ENCODE measurements at places on chromosomes 2 and 18. TPM values are rescaled to one million over a fixed set of nuclear protein-coding genes. Genes with fewer than 3 reads are reported as not detected.
A peak's percentile ranks its signal among the peaks of the same experiment; 100 is the strongest.

The INPP5D gene
- total RNA-seq: not detected

The IL1F10 gene
- total RNA-seq: not detected

The NRBP1 gene
- total RNA-seq: 148 TPM

The TPO gene
- not detected for total RNA-seq

The HRH4 gene
- total RNA-seq: not detected

DNA sequence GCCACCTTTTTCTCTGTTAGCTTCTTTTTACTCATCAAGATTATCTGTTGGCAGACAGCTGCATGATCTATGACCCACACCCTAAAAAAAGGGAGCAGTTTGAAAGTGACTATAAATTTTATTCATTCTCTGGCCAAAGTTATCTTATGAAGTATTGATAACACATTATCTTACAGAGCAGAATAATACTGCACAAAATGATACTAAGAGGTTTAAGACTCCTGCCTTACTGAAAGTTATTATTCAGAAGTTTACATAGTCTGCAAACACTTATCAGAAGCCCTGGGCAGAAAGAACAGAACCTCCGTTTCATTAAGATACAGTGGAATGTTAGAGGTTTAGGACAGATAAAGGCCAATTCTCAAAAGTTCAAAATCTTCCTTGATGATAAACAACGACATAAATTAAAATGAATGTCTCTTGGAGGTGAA lies 78.2 kb downstream of the ZEB2 start:
- H3K36me3 ChIP-seq: no peaks in the 10 kb centered on the region
- H3K27ac ChIP-seq: no peak overlapping the region
- no peak overlapping the region for H3K4me3 ChIP-seq
- no peaks in the 10 kb centered on the region for H3K27me3 ChIP-seq

GRCh38 chr2:150355440-150355839 lies 132.0 kb downstream of the RND3 start:
- no peak overlapping the region for H3K27ac ChIP-seq
- no peaks in the 10 kb centered on the region for H3K27me3 ChIP-seq
- H3K4me1 ChIP-seq: peaks cover 10% of the 10 kb centered on the region
- no peak for DNase-seq

DNA sequence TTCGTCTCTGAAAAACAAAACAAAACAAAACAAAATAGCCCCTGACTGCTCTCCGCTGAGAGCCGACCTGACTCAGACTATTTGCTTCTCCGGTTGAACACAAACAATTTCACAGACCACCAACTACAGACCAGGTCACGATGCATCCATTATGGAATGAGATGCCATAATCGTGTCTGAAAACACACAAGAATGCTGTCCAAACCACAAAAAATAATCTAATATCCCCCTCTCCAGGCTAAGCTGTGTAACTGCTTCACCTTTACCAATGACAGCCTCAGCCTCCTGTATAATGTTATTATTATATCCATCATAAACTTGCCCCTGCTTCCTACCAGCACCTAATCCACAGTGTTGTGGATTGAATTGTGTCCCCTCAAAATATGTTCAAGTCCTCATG lies 114.7 kb downstream of the DNAH6 start:
- no peak overlapping the region for H3K4me3 ChIP-seq
- peak; percentile 60 for DNase-seq
- H3K27me3 ChIP-seq: no peaks in the 10 kb centered on the region
- no peaks in the 10 kb centered on the region for H3K36me3 ChIP-seq

DNA sequence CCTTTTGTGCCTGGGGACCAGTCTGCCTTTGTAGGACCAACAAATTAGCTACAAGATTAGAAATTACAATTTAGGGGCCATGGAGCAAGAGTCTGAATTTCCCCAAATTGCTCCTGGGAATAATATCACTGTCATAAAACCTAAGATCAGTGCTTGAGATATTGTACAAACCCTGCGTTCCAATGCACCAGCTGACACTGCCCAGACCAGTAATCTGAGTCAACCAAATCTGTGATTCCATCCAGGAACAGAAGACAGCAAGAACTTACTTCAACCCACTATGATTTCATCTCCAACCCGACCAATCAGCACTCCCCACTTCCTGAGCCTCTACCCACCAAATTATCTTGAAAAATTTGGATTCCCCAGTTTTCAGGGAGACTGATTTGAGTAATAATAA lies 1305.0 kb upstream of the NRXN1 start:
- H3K4me1 ChIP-seq: no peaks in the 10 kb centered on the region
- H3K27me3 ChIP-seq: no peaks in the 10 kb centered on the region
- H3K4me3 ChIP-seq: no peak overlapping the region
- DNase-seq: no peak
- H3K27ac ChIP-seq: no peak overlapping the region

GRCh38 chr2:37585295-37585908 lies 86.0 kb downstream of the CDC42EP3 start:
- H3K27me3 ChIP-seq: no peaks in the 10 kb centered on the region

DNA sequence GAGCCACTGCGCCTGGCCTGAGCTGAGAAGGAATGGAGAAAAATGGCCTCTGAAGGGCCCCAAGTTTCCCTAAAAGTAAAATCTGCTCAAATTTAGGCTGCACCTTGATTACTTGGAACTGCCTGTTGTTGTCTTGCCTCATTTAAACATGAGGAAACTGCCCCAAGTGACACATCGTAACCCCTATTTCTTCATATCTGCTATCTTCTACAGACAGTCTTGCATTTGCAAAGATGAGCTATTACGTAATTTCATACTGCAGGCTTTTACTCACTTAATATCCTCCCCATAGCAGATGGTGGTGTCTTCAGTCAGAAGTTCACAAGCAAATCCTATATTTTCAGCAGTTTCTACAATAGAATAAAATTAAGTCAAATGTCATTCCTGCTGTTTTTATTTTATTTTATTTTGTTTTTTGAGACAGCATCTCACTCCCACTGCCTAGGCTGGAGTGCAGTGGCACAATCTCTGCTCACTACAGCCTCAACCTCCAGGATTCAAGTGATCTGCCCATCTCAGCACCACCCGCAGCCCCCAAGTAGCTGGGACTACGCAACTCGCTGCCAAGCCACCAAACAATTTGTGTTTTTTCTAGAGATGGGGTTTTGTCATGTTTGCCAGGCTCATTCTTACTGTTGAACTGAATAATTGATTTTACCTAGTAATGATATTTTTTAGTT lies 45.3 kb upstream of the NARS1 start:
- H3K4me3 ChIP-seq: no peak overlapping the region
- no peaks in the 10 kb centered on the region for H3K4me1 ChIP-seq
- no peaks in the 10 kb centered on the region for H3K36me3 ChIP-seq
- no peak overlapping the region for H3K27ac ChIP-seq

GRCh38 chr2:14720319-14720718 lies 87.8 kb downstream of the LRATD1 start:
- no peak overlapping the region for H3K4me3 ChIP-seq
- no peaks in the 10 kb centered on the region for H3K4me1 ChIP-seq
- H3K27me3 ChIP-seq: no peaks in the 10 kb centered on the region
- no peaks in the 10 kb centered on the region for H3K36me3 ChIP-seq
- no peak for DNase-seq

DNA sequence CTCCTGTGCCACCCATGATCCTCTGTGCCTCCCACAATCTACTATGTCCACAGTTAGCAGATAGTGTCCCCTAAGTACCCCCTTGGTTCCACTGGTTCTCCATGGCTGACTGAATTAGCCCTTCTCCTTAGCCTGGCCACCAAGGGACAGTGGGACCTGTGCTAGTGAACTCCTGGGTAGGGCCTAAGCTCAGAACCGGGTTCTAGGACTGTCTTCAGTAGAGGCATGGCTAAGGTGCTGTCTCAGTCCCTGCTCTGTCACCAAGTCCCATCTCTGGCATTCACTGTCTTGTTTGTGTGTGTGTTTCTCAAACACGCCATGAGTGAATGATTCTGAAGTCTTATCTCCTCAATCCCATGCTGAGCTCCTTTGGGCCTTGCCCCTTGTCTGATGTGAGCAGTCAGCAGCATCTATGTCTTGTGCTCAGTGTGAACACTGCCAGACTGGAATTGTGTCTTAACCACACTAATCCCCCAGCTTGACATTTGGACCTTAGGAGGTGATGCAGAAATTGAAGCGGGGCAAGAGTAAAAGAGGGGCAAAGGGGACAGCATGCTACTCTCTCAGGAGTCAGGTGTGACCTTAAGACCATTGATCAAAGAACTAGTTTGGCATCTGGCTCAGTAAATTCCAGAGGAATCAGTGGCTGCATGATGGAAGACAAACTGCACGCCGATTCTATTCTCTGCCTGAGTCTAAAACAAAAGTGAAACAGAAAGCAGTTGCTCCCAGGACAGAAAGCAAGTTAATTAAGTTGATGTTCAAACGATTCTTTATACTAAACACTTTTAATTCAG lies 190.5 kb downstream of the ALPK2 start:
- peaks cover 9% of the 10 kb centered on the region for H3K4me1 ChIP-seq
- no peak overlapping the region for H3K4me3 ChIP-seq
- peak overlapping the region; percentile 36 for H3K27ac ChIP-seq

DNA sequence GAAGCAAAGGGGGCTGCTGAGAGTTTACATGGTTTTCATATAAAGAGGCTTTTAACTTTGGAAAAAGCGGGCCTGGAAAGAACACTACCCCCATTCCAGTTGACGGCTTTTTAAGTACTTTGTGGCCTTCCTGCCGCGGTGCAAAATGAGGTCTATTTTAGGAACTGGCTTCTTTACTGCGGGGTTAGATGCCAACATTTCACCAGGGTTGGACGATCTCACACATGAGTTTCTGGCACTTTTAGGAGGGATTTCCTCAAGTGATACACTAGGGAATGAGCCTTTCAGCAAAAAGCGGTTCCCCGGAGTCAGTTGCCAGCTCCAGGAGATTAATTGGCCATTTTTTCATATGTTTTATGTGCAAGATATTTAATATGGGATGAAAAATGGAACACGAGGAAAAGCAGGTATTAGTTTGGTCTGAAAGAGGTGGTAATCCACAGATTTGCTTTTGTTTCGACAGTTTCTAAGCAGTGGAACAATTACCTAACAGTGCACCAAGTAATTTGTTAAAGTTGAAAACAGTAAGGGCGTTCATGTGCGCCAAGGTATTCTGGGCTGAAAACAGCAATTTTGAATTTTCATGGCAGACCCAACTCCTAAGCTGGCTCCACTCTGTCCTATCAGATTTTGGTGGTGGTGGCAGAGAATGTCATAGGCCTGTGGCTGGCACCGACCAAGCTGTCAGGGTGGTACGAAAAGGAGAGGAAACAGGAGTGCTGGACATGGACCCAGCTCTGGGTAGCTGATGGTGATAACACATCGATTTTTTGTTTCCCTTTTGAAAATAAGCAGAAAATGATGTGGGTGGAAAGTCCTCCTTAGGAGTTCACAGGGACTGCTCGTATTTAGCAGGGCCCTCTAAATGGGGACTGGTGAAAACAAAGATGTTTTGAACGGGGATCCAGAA lies 55.6 kb upstream of the FZD5 start:
- H3K4me3 ChIP-seq: no peak overlapping the region
- no peaks in the 10 kb centered on the region for H3K36me3 ChIP-seq
- DNase-seq: no peak
- H3K4me1 ChIP-seq: peaks cover 48% of the 10 kb centered on the region
- no peaks in the 10 kb centered on the region for H3K27me3 ChIP-seq
- no peak overlapping the region for H3K27ac ChIP-seq

- H3K27me3 ChIP-seq: no peaks in the 10 kb centered on the region
- no peak overlapping the region for H3K27ac ChIP-seq
- DNase-seq: no peak
- no peaks in the 10 kb centered on the region for H3K36me3 ChIP-seq
- no peaks in the 10 kb centered on the region for H3K4me1 ChIP-seq
Measured at GRCh38 chr2:54678719-54679118, 44.7 kb upstream of the EML6 start.

- H3K4me3 ChIP-seq: no peak overlapping the region
- H3K36me3 ChIP-seq: no peaks in the 10 kb centered on the region
- H3K27ac ChIP-seq: no peak overlapping the region
- H3K27me3 ChIP-seq: no peaks in the 10 kb centered on the region
Measured at GRCh38 chr2:26251893-26252292, 7.2 kb downstream of the HADHB start.

DNA sequence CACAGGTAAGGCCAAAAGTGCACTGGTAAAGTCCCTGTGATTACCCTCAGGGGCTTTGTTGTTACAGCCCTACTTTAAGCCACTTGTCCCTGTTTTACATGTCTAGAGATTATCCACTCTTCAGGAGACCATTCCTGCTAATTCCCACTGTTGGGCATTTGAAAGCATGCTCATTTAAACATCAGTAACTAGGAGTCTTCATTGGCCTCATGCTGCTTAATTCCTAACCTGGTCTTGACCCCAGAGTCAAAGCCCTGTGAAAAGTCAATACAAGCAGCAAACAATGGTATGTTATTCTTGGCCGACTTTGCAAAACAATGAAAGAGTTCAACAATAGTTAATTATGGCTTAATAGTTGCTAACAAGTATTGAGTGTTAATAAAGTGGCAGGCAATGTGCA lies 23.2 kb downstream of the AFF3 start:
- H3K4me3 ChIP-seq: no peak overlapping the region
- H3K27ac ChIP-seq: no peak overlapping the region
- DNase-seq: no peak
- H3K4me1 ChIP-seq: no peaks in the 10 kb centered on the region
- H3K36me3 ChIP-seq: no peaks in the 10 kb centered on the region

GRCh38 chr2:216202626-216203250 lies 93.6 kb downstream of the XRCC5 start:
- H3K4me3 ChIP-seq: no peak overlapping the region
- DNase-seq: peak; percentile 57
- peak overlapping the region; percentile 61 for H3K27ac ChIP-seq
- H3K36me3 ChIP-seq: peaks cover 20% of the 10 kb centered on the region
- peaks cover 25% of the 10 kb centered on the region for H3K4me1 ChIP-seq
- H3K27me3 ChIP-seq: no peaks in the 10 kb centered on the region

GRCh38 chr18:70553936-70554260 lies 265.1 kb downstream of the SOCS6 start:
- DNase-seq: no peak
- no peak overlapping the region for H3K27ac ChIP-seq
- no peaks in the 10 kb centered on the region for H3K36me3 ChIP-seq
- H3K27me3 ChIP-seq: no peaks in the 10 kb centered on the region
- H3K4me1 ChIP-seq: no peaks in the 10 kb centered on the region

- no peak overlapping the region for H3K4me3 ChIP-seq
- no peaks in the 10 kb centered on the region for H3K4me1 ChIP-seq
- H3K27me3 ChIP-seq: no peaks in the 10 kb centered on the region
- no peak overlapping the region for H3K27ac ChIP-seq
Measured at GRCh38 chr18:22378672-22379282, 38.9 kb downstream of the CTAGE1 start.
